ENCODE measurements at places on chromosomes 7 and 10.

DNA sequence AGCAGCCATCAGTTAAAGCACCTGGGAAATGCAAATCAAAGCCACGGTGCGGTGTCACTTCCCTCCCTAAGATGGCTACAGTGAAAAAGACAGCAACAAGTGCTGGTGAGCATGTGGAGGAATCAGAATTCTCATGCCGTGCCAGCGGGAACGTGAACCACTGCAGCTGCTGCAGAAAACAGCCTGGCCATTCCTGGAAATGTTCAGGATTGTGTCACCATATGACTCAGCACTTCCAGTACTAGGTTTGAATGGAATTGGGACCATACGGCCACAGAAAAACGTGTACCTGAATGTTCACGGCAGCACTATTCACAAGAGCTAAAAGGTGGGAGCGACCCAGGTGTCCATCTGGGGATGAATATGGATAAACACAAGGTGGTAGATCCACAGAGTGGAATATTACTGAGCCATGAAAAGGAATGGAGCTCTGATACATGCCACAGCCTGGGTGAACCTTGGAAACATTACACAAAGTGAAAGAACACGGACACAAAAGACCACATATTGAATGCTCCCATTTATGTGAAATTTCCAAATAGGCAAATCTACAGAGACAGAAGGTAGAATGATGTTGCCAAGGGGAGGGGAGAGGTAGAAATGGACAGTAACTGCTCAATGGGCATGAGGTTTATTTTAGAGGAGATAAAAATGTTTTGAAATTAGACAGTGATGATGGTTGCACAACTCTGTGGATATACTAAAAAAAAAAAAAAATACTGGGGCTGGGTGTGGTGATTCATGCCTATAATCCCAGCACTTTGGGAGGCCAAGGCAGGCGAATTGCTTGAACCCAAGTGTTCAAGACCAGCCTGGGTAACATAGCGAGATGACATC lies 61.6 kb downstream of the MICALL2 start:
- no peak for DNase-seq

- DNase-seq: no peak
Observed at GRCh38 chr7:133614251-133614650, 361.4 kb downstream of the EXOC4 start.

DNA sequence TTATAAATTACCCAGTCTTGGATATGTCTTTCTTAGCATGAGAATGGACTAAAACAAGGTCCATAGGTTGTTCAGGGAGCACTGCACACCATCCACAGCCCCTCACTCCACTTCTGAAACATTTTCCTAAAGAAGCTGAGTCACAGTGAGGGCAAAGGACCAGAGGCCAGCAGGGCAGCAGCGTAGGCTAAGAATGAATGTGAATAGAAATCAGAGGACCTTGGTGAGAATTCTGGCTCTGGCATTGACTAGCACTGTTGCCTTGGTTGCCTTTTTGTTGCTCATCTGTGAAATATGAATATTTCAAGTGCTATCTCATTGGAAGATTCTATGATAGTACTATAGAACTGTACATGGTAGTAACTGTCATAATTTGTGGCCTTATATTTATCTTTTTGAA lies 41.7 kb upstream of the TOMM7 start:
- no peak for DNase-seq

GRCh38 chr10:131041441-131041840 lies 270.1 kb downstream of the TCERG1L start:
- no peak for DNase-seq

GRCh38 chr10:86652361-86653202 lies 1.8 kb upstream of the OPN4 start:
- DNase-seq: no peak

GRCh38 chr10:112687647-112688046 lies 240.6 kb downstream of the VTI1A start:
- no peak for DNase-seq

- no peak for DNase-seq
Observed at GRCh38 chr7:140235114-140235513, 58.3 kb upstream of the KDM7A start.
